ENCODE measurements at places on chromosomes 2 and 18.

DNA sequence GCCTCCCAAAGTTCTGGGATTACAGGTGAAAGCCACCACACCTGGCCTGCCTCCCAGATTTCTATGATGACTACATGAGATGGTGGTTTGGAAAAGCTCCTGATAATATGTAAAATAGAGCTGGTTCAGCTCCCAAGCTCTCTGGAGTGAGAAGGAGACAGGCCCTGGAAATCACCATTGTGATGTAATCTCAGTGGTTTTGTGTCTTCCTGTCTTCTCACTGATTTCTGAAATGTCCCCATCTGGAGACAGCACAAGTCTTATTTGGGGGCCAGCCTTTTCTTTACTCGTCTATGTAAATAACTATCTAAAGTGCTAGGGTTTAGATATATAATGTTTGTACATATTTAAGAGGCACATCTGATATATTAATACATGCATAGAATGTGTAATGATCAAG, 64.0 kb downstream of the CCNT2 start:
- no peak for DNase-seq

DNA sequence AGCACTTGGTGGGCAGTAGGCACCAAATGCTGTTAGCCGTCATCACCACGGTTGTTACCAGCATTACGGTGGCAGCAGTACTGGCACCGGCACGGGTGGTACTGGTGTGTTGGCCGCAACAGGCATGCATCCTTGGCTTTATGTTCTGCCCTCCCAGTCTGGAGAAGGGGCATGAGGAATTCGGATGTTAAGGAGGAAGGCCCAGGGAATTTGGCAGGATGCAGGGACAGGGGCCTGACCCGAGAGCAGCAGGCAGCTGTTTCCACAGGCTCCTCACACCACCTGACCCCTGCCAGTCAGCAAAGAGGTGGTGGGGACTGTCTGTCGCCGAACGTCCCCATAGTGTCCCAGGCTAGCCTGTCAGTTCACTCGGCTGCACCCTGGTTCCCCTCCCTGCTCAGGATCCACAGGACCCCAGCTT, 79.0 kb downstream of the EDAR start:
- DNase-seq = no peak

DNA sequence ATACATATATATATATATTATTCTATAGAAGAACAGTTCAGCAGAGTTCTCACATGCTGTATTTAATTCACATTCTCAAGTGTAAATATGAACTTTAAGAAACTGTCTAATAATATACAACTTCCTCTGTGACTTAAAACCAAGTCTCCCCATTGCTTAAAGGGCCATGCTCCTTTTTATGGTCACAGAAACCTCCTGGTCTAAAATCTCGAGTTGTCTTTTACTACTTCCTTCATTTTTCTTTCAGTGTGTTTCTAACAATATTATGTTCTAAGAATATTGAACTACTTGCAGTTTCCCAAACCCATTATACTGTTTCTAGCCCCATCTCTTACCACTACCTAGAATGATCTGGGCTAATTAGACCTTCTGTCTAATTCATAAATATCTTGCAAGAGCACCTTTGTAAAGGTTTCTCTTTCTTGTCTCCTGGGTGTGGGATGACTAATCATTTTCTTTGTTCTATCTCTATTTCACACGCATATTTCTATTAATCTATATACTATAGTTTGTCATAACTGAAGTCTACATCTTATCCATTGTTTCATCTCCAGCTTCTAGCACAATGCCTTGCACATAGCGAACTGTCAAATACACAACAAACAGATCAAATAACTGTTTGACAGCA, 48.8 kb downstream of the ERBB4 start:
- DNase-seq = no peak

DNA sequence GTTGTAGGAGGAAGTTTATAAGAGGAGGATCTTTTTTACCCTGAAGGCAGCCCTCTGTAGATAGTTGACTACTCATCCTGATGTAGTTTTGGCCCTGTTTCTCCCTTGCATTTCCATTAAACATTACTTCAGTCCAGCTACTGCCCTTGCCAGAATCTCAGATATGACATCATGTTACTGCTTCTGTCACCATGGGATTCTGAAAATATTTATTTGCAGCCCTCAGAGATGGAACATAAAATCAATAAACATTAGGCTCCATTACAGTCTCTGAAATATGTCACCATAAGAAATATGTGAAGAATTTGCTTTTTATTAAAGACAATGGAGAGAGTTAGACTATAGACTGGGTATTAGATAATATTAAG, 68.7 kb upstream of the STK39 start:
- DNase-seq = no peak

DNA sequence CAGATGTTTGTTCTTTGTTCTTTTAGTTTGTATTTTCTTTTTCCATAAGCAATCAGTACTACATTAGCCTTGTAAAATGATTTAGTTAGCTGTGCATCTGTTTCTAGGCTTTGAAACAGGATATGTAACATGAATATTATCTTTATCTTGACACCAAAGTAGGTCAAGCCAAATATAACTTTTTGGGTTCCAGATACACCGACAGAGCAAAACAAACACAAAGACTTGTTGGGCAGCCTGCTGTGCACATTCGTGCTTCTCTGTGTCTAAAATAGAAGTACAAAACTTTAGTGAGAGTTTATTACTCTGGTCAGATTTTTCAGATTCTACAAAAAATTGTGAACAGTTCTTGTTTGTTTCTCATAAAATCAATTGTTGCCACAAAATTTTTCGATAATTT, 1059.3 kb upstream of the GYPC start:
- no peak for DNase-seq
